ENCODE measurements at places on chromosomes 11 and 22.

DNA sequence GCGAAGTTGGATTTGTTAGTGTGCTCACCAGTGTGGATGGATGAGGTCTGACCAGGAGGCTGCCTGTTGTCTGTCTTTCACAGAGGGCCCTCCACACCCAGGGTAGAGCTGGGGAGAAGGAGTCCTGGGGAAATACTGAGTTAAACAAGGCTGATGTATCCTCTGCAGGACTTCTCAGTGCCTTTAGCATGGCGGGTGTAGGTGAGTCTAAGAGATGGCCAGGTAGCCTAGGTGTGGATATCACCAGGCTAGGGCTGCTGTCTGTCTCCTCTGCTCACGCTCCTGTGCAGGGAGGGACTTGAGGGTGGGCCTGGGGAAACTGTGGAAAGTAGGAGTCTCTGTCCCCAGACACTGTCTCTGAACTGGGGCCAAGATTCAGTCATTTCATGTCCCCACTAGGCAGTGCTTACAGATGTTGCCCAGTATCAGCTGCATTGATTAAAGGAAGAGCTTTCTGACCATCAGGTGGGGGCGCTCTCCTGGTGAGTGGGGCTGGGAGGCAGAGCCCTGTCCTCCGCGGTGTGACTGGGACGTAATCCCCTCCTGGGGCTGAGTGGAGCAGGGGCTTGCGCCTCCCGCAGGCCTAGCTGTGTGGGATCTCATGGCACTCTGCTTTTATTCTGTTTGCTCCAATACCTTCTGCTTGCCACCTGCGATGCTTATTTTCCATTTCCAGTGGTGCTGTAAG lies 35.5 kb upstream of the CCDC188 start:
- no peak for DNase-seq

GRCh38 chr11:29336727-29337575 lies 679.9 kb downstream of the KCNA4 start:
- DNase-seq, result no peak

GRCh38 chr22:50572965-50573364 lies 5.3 kb downstream of the CPT1B start:
- DNase-seq, result no peak

GRCh38 chr11:19768197-19768596 lies 55.6 kb downstream of the NAV2 start:
- no peak for DNase-seq
